ENCODE measurements at places on chromosomes 7 and 10. TPM values are rescaled to one million over a fixed set of nuclear protein-coding genes. Genes with fewer than 3 reads are reported as not detected.

- no peak for DNase-seq
Measured at GRCh38 chr10:25024528-25024927, 8.1 kb downstream of the THNSL1 start.

UNCX gene
- total RNA-seq = not detected

- no peak for DNase-seq
Measured at GRCh38 chr10:129161150-129161549, 305.9 kb upstream of the MGMT start.

DNA sequence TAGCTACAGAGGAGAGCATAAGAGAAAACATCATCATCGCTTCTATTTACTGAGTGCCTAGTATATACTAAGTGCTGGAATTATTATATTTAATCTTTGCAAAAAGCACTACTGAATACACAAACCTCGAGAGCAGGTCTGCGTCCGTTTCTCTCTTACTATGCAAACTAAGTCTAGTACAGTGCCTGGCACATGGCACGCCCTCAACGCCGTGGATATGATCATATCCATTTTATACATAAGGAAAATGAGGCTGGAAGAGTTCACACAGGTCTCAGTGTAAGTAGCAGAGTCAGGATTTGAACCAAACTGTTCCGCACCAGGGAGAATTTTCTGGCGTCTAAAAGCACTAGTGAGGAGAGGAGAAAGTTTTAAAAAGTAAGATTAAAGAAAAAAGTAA, 17.6 kb downstream of the MXI1 start:
- no peak for DNase-seq

DNA sequence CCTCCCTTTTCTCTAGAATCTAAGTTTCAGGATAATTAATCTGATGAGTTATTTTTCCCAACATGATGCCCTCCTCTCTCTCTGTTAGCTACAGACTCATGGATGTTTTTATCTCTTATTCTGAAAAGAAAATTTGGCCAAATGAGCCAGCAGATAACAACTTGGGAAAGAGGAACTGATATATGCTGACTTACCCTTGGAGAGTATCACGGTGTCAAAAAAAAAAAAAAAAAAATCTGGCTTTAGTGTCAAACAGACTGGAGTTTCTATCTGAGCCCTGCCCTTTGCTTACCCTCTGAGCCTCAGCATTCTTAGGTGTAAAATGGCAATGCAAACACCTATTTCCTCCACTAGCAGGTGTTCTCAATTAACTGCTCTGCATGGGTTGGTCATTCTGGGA, 190.4 kb downstream of the AHR start:
- no peak for DNase-seq

- DNase-seq = no peak
Measured at GRCh38 chr7:38546763-38547162, 84.4 kb downstream of the AMPH start.

CRYGN gene
- total RNA-seq = 0.25 TPM

Data from activated naive CD8-positive, alpha-beta T cell treated with anti-CD3 and anti-CD28 coated beads, Interleukin-2, amount 10 ng/mL, durations not matched to agents 7 days and 5 days (primary cell).